Left lung (tissue), 14 donors: ENCODE measurements at places on chromosomes 5 and 9. TPM values are rescaled to one million over a fixed set of nuclear protein-coding genes. Genes with fewer than 3 reads are reported as not detected.

GRCh38 chr5:59279979-59280378, 613.5 kb downstream of the PDE4D start:
- no peak for DNase-seq

Gene ABCA2
- total RNA-seq, result 34.8 TPM

DNA sequence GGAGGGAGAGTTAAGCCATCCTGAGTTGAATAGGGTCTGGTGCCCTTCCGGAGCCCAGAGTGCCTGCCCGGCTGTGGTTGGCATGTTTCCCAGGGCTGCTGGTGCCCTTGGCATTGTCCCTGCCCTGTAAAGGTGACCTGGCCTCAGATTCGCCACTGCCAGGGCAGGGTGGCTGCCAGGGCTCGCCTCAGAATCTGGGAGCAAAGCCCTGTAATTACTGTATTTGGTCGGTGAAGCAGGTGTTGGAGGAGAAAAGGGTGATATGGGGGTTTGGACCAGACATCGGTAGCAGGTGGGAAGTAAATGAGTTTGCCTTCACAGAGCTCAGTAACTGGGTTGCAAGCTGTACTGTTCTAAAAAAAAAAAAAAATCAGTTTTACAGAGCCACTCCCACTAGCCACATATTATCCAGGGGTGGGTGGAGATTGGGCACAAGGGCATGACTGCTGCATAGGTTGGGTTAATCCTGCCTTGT, 47.6 kb downstream of the RGS3 start:
- DNase-seq, result no peak

DNA sequence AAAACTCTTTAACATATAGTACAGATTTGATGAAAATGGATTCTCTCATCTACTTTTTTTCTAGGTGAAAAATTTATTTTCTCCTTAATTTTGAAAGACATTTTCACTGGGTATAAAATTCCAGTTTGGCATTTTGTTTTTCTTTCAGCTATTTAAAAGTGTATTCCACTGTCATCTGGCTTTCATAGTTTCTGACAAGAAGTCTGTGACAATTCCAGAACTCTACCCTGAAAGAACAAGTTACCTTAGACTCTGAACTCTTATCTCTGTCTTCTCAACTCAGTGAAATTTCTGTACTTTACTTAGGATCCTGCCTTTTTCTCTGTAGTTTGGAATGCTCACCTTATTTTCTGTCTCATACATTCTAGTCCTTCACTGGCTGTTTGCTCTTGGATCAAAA, 161.7 kb downstream of the RANBP17 start:
- DNase-seq, result no peak

DNA sequence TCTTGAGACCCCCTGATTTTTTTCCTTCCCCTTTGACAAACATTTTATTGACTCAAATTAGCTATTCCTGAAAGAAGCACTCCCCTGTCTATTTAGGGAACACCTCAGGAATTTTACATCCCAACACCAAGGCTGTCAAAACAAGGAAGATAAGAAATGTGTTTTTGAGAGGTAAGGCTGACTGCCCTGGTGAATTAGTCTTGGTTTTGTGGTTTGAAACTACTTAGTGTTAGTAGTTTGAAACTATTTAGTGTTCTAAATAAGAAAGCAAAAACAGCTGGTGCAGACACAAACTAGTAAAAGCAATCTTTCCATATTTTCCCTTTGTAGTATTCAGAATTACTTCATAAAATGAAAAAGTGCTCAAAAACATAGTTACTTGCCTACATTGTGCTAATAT, 120.7 kb downstream of the PCSK1 start:
- DNase-seq, result no peak

Gene ENTPD8
- not detected for total RNA-seq

- no peak for DNase-seq
These were observed 59.0 kb upstream of the PDE8B start for GRCh38 chr5:77151501-77151900.

Gene NDUFAF2
- 25.5 TPM for total RNA-seq

DNA sequence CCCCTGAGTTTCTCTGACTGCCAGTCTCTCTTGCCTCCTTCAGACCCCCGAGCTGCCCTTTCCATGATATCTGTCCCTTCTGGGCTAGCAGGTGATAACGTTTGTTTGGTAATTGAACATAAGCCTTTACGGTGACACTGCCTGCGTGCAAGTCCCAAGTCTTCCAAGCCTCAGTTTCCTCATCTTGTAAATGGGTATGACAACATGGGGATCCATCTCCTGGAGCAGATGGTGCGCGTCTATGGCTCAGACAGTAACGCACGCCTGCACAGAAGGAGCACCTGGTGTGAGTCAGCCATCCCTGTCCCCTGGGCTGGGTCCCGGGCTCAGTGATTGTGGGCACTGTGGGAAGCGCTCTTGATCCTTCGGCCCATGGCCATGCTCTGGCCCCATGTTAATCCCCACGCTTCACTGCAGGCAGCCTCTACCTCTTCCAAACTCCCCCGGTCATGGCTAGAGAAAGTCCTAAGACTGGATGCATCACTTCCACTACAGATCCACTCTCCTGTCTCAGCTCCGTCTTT, 85.8 kb downstream of the DAP start:
- DNase-seq, result peak; percentile 10

Gene PCDHGA2
- total RNA-seq, result 3.6 TPM

Gene RECK
- 20.7 TPM for total RNA-seq

Gene DELE1
- 75.1 TPM for total RNA-seq

Gene NACC2
- total RNA-seq, result 25.2 TPM

Gene BBLN
- total RNA-seq, result 38.4 TPM

DNA sequence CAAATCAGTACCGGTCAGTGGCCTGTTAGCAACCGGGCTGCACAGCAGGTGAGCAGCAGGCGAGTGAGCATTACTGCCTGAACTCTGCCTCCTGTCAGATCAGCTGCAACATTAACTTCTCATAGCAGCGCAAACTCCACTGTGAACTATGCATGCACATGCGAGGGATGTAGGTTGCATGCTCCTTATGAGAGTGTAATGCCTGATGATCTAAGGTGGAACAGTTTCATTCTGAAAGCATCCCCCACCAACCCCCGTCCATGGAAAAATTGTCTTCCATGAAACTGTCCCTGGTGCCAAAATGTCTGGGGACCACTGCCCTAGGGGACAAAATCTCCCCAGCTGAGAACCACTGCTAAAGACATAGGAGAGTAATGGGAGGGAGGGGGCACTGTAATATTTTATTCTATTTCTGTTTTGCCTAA, 51.1 kb downstream of the P4HA2 start:
- no peak for DNase-seq

- no peak for DNase-seq
These were observed 338.6 kb downstream of the SLIT3 start for GRCh38 chr5:168962306-168962705.

GRCh38 chr5:82285206-82285605, 7.1 kb upstream of the RPS23 start:
- no peak for DNase-seq

GRCh38 chr5:139717221-139717620, 69.1 kb downstream of the CXXC5 start:
- no peak for DNase-seq

Gene APC
- total RNA-seq, result 41.0 TPM

GRCh38 chr9:116913536-116913935, 226.4 kb downstream of the TRIM32 start:
- no peak for DNase-seq

Gene PCDHB4
- 1.9 TPM for total RNA-seq

DNA sequence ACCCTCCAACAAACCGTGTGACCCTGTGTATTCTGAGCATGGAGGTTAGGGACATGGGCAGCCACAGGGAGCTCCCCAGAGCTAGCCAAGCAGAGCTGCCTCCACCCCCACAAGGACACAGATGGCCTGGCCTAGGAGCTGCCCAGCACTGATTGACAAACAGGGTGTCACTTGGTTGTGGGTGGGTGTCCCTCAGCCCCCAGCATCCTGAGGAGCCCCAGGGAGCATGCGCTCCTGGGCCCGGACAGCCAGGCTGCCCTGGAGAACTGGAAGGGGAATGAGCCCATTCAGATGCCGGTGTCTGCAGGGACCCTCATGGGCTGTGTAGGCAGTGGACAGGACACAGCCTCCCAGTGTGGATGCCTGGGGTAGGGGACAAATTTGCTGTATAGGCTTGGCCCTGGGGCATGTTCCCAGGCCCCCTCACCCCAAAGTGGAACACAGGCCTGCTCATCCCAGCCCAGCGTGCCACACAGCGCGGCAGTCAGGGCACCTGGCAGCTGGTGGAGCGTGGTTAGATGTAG, 124.8 kb upstream of the LMX1B start:
- DNase-seq, result no peak

Gene SYK
- total RNA-seq, result 49.7 TPM

GRCh38 chr9:116717150-116717549, 30.0 kb downstream of the TRIM32 start:
- no peak for DNase-seq

Gene ANKRD55
- 0.94 TPM for total RNA-seq

GRCh38 chr5:97026721-97027120, 90.8 kb downstream of the LNPEP start:
- no peak for DNase-seq

DNA sequence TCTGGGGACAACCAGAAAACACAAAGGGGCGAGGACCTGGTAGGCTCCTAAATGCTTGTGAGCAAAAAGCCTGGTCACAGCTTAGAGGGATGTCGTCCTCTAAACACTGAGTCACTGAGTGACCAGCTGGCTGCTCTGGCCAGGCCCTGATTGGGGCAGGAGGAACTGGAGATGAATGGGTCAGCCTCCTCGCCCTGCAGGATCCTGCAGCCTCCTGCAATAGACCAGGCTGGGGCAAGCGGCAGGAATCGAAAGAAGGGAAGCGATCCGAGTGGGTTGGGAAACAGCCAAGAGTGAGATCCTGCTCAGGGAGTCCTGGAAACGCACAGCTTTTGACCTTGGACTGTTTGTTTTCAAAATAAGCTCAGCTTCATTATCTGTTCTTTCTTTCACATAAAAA, 34.1 kb upstream of the MSX2 start:
- no peak for DNase-seq

DNA sequence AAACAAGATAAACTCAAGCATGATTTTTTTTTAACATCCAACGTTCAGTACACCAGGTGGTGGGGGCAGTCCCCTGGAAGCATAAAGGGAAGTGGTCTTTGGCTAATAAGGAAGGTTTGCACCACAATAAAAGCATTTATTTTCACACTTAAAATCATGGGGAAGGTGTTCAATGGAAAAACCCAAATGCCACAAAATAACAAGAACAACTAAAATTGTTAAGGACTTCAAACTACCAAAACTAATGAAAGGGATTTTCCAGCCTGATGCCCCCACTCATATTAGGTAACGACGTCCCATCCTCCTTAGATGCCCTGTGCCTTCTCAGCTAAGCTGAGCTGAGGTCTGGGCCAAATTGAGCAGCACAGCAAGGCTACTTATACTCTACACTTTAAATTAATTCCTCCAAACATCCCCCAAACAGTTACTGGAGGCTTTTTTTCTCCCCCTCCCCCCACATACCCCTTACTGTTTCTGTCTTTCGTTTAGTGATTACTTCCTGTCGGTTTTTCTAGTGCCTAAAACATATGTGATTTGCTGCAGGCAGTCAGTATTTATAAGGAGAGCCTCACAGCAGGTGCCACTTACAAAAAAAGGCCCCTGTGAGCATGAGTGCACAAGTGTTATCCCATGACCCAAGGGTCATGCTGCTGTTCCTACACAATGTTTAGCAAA, 259.7 kb upstream of the ZNF608 start:
- DNase-seq, result no peak

- no peak for DNase-seq
These were observed 360.5 kb downstream of the BNC2 start for GRCh38 chr9:16509997-16510396.

- no peak for DNase-seq
These were observed 3.1 kb downstream of the CLTB start for GRCh38 chr5:176413255-176413565.

- DNase-seq, result no peak
These were observed 55.9 kb downstream of the SECISBP2 start for GRCh38 chr9:89374176-89374575.

- no peak for DNase-seq
These were observed 24.8 kb upstream of the OTP start for GRCh38 chr5:77663090-77663863.

GRCh38 chr9:114035221-114035844, 42.8 kb downstream of the AMBP start:
- DNase-seq, result no peak
